ENCODE measurements at places on chromosomes 16 and 17.

DNA sequence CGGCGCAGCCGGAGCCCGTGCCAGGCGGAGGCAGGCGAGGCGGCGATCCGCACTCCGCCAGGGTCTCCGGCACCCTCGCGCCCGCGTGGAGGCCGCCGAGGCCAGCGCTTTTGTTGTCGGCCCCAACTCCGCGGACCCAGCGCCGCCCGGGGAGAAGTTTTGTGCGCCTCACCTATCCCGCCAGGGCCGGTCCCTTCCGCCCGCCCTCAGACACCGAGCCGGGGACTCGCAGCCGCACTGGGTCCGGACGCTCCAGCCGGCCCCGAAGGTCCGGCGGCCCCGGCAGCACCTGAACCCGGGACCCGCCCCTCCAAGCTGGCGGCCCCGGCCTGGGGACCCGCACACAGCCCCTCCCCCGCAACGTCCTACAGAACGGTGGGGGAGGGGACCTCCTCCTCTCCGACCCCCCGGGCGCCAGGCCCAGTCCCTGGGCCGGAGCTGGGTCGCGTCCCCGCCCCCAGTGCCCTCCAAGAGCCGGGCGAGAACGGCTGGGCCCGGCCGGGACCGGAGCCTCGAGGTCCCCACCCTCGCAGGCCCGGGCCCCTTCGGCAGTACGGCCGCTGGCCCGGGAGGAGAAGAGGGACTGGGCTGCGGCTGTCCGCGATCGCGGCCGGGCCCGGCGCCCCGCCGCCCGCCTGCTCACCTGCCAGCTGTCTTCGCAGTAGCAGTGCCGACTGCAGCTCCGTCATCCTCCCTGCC is 698 bp downstream of the UBE2G1 start:
- no peak for DNase-seq

- no peak for DNase-seq
These were observed 149.6 kb downstream of the SOX9 start for GRCh38 chr17:72270273-72270924.

- DNase-seq, result no peak
These were observed 104.5 kb downstream of the HS3ST4 start for GRCh38 chr16:25796239-25796638.

DNA sequence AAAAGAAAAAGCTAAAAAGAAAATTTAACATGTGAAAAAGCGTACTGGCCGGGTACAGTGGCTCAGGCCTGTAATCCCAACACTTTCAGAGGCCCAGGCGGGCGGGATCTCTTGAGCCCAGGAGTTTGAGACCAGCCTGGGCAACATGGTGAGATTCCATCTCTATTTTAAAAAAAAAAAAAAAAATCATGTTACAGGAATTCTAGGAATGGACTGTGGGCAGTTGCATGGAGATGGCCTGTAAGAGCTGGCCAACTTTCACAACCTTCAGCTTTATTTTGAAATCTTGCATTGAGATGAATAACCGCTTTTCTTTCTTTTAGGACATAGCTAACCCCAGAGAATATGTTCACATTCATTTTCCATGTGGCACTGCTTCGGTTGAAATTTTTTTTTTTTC is 8.2 kb upstream of the CIAO3 start:
- DNase-seq, result no peak

DNA sequence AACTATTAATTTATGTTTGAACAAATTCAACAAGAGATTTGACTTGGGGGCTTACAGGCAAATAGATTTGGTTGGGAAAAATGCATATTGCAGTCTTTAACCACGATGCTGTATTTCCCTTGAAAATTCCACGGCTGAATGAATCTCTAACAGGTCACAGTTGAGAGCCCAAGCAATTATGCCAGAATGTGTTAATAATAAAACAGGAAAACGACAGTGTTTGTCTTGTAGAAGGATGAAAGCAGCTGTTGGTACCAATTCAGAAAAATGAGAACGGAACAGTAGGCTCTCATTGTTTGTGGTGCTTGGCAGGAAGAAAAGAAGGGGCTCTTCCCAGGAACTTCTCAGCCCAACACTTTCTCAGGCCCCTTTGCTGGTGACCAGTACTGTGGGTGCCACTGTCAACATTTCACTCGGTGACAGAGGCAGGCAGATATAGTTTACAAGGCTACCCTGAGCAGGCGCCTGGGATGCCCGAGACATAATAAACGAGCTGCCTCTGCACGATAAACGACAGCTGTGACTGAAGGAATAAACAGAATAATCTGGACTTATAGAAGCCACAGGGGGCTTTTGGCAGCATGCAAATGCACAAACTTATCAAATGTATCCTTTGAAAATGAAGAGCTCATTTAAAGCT is 387.1 kb downstream of the HS3ST4 start:
- no peak for DNase-seq

DNA sequence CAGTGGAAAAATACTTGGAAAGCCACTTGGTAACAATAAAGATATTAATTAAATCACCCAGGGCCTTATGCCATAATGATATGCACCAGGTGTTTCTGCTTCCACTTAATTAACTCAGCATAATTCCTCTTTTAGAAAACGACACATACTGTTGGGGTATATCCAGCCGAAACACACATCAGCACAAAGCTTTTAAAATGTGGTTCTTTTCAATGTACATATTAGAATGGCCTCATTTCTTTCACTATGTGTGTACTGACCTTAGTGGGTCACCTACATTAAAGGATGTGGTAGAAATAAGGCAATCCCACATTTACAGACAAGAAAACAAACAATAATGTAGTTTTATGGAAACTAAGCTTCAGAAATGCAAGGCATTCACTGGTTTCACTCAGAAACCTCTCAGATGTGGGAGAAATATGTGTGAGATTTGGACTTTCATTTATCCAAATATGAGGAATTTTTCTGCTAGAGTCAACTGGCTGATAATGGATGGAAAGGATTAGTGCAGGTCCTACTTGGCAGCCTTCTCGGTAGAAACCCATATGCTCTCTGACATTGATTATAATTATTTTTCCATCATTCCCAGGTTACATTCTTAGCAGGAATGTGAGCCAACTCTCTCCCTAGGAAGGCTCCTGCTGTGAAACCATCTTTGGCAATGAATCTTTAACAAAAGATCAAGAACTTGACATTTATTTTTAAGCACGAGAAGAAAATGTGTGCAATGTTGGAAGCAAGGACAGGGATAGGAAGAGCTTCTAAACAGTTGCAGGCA is 66.7 kb upstream of the DHX40 start:
- no peak for DNase-seq

- DNase-seq, result no peak
These were observed 1.1 kb upstream of the ZNF263 start for GRCh38 chr16:3282103-3282729.

GRCh38 chr16:58086381-58087208 is 42.6 kb downstream of the CFAP20 start:
- DNase-seq, result no peak

DNA sequence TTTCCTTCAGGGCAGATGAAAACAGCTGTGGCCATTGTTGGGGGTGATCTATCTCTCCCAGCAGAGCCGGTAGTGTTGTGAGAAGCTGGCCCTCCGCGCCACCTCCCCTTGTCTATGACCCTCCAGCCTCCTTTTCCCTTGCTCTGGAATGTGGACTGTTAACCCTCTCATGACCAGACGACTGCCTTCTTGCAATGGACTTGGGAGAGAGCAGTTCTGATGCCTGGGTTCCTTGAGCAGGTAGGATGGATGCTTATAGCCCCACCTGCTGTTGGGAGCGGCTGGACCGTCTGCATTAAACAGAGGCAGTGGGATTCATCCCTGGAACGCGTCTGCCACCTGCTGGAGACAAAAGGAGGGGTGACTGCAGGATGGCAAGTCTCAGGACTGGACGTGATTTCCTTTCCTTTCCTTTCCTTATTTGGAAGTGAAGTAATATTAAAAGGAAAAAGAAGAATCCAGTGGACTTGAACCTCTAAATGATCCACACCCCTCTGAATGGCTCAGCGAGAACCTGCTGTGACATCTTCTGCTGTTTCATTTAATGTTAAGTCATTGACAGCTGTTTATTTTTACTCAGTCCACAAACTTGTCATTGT is 1.8 kb upstream of the SOST start:
- peak; percentile 85 for DNase-seq

GRCh38 chr17:78040440-78041385 is 82.2 kb downstream of the TNRC6C start:
- no peak for DNase-seq

DNA sequence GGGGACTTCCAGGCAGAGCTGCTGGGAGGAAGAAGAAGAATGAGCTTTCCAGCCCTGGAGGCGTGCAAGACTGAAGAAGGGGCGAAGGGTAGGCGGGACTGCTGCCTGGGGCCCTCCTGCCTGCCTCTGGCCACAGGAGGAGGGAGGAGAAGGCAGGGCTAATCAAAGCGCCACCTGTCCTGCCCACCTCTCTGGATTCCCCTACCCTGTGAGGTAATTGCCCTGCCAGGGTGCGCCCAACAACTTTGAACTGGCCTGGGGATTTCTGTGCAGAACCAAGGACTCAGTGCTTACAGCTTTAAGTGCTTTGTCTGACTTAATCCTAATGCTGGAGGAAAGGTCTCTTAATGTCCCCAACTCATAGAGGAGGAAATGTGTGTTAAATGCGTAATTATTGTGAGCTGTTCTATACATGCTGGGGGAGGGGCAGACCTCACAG is at the start of gene NOXO1:
NOXO1 (minus strand) TSS at position 72 of the 439 bp plus-strand sequence. CDS start 290 bp downstream, outside the sequence.
- no peak for DNase-seq

GRCh38 chr17:42188749-42189650 is 3.7 kb upstream of the HCRT start:
- DNase-seq, result no peak

- no peak for DNase-seq
These were observed 5.1 kb downstream of the FANCA start for GRCh38 chr16:89811321-89811720.

- DNase-seq, result no peak
These were observed 908 bp downstream of the CALB2 start for GRCh38 chr16:71359431-71359830.

DNA sequence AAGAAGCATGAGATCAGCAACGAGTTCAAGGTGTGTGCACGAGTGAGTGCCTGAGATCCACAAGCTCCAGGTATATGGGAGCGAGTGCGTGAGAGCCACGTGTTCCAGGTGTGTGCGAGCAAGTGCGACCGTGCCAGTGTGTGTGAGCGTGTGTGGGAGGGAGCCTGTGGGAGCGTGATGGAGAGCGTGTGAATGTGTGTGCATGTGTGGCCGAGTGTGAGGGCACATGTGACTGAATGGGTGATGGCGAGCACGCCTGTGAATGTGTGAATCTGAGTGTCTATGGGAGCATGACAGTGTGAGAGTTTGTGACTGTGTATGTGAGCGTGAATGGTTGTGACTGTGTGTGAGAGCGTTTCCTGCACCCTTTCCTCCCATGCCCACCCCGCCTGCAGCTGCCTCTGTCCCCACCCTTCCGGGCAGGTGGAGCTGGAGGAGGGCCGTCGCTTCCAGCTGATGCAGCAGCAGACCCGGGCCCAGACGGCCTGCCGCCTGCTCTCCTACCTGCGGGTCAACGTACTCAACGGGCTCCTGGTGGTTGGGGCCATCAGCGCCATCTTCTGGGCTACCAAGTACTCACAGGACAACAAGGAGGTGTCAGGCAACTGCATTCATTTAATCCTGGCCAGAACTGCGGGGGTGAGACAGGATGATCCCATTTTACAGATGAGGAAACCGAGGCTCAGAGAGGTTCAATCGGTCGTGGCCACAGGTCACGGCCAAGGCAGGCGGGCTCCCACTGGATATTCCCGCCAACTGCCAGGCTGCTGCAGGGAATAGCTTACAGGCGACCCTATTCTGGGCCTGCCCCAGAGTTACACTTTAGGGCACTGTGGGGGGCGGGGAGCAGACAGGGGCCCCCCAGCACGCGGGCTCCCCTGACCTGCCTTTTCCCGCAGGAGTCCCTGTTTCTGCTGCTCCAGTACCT is 3.7 kb downstream of the TMC8 start:
- DNase-seq, result peak; percentile 81

DNA sequence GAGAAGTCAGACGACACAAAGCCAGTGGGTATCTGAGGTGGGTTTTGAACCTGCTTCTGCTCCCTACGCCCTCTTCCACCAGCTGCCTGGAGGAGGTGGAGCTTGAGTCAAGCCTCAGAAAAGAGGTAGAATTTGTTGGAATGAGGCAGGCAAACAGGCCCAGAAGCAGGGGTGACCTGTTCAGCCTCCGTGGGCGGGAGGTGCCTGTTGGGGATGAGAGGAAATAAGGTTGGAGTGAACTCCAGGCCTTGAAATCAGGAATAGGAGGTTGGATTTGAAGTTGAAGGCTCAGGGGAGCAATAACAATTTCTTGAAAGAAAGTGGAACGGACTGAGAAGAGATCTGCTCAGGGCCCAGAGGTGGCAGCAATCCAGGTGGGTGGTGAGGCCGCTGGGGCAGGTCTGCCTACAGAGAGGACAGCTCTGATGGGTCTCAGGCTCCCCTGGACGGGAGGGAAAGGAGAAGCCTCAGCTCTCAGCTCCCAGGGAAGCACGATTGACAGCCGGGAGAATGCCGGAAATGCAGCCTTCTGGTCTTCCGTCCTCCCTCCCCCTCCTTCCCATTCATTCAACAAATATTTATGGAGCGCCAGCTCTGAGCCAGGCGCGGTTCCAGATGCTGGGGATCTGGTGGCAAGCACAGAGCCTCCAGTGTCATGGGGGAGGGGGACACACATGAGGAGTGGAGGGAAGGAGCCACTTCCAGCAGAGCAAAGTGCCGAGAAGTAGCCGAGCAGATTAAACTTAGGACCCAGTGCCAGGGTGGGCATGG is 61.9 kb upstream of the CIBAR2 start:
- DNase-seq, result no peak

DNA sequence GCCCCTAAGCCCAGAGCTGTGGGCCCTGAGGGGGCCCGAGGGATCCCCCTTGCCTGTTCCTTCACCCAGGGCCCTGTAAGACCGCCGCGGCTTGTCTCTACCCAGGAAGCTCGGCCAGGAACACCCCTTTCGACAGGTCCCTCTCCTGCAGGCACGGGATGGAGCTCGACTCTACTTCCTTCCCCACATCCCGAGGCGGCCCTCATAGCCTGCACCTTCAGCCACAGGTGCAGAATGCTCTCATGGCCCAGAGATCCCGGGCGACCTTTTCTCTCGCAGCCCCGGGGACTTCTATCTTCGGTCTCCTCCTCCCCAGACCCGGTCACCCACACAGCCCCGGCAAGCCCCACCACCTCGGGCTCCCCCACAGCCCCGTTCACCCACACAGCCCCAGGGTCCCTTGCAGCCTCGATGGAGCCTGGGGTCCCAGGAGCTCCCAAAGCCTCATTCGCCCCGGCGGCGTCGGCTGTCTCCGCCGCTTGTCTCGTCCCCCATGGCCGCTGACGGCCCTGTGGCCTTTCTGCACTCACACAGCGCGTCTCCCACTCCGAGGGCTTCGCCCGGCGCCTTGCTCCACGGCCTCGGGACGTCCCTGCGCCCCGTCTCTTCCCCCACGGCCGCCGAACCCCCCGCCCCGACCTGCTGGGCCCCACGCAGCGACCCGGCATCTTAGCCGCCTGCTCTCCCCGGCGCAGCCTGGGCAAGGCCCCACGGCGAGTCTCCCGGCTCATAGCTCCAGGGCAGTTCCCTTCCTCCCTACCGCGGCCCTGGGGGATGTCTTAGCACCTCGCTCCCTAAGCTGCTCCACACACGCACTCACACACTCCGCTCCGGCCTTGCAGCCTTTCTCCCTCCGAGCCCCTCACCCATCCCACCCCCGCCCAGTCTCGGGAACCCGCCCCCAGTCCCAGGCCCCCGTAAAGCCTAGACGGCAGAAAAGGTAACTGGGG is 650 bp downstream of the KIAA0753 start:
- no peak for DNase-seq

All from T-cell (primary cell).